Stimulated activated naive CD8-positive, alpha-beta T cell treated with anti-CD3 and anti-CD28 coated beads, Interleukin-15, amount 100 ng/mL, for 72 hours (primary cell): ENCODE measurements at places on chromosomes 2 and 18.
A peak's percentile ranks its signal among the peaks of the same experiment; 100 is the strongest.

DNA sequence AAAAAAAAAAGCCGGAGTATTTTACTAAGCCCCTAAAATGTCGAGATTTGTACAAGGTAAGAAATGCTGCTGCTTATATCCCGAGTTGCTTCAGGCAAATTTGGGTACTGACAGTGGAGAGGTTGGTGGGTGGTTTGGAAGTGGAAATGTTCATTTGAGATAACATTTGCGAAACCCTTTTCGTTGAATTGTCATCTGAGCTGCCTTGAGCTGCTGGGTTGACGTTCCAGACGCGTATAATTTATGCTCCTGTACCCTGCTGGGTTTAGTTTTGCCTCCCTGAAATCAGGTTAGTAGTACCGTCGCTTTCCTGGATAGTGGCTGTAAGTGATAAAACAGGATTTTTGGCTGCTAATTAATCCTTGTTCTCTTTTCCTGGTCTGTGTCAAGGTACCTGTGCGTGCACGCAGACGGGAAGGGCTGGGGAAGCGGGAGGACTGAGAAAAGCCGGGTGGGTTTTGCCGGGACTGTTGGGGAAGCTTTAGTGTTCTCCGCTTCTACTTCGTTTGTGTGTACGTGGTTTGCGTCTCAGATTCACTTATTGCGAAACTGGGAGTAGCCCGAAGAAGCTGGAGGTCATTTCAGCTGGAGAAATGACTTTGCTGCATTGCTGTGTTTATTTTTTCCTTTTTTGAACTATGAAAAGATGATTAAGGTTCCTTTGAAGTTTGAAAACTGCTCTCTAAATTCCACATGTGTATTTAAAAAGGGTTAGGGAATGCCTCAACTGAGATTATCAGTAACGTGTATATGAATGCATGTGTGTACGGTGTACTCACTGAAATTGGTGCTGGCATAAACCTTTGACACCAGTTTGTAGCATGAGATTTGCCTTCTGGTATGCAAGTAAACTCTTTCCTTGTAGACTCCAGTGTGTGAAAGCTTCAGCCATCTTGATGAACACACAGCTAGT, 709 bp downstream of the UGP2 start:
- peak; percentile 10 for DNase-seq

DNA sequence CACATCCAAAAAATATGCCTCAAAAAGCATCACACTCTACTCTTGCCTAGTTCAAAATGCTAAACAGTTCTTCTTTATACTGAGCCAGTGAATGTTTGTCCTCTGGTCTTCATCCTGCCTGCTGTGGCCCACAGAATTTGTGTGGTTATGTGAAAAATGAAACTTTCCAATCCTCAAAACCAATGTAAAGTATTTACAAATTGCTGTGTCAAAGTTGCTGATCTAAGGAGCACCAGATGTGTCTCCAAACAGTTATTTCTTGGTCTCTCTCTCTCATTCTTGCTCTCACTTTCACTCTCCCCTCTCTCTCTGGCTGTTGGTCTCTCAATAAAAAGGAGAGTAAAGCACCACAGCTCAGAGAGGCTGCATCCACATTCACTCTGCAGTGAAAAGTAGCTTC, 23.0 kb downstream of the EPHA4 start:
- DNase-seq: no peak

GRCh38 chr2:20575935-20576597, 74.8 kb downstream of the HS1BP3 start:
- DNase-seq: no peak

DNA sequence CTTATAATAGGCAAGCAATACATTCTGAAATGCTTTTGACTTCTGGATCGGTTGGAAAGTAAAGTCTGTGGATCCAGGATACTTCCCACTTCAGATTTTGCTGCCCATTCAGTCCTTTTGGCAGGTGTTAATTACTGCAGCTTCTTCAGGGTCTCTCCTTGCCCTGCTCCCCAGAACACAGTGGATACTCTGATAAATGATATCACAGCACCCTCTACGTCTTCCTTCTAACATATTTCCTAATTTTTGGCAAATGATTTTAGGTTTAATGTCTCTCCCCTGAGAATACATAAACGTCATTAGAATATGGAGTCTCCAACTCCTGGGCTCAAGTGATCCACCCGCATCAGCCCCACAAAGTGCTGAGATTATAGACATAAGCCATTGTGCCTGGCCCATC, 249.8 kb downstream of the NYAP2 start:
- no peak for DNase-seq

DNA sequence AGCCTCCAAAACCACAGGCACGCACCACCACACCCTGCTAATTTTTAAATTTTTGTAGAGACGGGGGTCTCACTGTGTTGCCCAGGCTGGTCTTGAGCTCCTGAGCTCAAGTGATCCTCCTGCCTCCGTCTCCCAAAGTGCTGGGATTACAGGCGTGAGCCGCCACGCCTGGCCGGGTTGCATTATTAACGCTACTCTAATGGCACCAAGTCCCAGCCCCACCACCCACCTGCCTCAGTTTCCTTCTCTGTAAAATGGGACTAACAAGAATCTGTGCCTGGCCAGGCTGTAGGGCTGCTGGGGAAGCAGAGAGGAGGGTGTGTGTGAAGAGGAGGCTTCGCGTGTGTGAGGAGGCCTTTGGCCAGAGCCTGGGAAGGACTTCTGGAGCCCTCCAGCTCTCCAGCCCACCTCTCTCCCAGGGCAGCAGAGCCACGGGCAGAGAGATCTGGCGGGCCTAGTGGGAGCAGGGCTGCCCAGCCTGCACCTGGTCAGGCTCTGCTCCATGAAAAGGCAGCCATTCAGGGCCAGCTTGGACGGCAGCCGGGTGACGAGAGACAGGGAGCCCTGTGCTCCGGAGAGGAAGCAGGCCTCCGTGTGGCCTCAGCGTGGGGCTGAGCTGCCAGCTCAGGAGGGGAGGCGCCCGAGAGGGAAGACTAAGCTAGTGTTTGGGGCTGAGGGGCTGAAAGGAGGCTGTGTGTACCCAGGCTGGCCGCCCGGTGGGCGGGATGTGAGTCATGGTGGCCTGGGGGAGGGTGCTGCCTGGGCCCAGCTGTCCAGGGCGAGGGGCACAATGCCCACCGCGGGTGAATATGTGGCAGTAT, 7.4 kb upstream of the B3GNT7 start:
- DNase-seq: no peak

- no peak for DNase-seq
Measured at GRCh38 chr18:9858642-9859041, 27.1 kb upstream of the TXNDC2 start.
